ENCODE measurements at places on chromosomes 11 and 22.

DNA sequence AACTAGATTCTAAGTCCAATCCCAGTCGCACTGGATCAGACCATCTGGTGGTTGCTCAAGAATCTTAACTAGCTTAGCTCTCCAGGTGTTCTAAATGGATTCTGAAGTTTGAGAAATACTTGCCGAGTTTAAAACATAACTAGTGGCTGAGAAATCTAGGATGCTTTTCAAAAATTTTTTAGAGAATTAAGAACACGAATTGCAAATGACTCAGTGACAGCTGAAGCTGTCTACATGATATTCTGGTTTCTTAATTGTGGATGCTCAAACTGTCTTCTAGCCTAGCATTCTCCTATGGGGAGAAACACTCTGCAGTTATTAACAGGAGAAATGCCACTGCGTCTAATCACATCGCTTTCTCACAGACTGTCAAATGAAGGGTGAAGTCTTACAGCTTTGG is 20.2 kb upstream of the TP53AIP1 start:
- DNase-seq: no peak

- no peak for DNase-seq
These were observed 18.2 kb downstream of the EPS8L2 start for GRCh38 chr11:724049-724777.

DNA sequence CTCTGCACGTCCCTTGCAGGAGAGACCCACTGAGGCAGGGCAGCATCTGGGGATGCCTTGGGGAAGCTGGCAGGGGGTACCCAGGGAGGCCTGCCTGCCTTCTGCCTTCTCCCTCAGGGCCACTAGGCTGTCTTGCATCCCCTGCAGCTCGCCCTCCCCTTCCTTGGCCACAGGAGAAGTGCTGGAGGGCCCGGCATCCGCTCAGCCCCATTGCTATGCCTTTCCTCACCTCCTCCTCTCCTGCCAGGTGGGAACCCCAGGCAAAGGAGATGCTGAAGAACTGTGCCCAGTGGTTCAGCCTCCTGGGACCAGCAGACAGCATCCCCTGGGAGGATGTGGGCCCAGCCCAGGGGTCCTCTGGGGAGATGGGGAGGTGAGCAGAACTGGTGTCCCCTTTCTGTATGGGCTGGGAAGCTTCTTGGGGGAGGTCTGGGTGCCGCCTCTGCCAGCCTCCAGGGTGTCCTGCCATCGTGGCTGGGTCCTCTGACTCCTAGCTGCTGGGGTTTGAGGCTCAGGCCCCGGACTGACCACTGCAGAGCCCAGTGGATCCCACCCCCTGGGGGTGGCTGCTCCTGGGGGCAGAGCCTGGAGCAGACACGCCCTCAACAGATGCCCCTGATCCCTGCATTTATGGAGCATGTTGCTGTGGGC is 20.6 kb downstream of the MRGPRG start:
- no peak for DNase-seq

GRCh38 chr22:43257549-43257948 is 70.6 kb upstream of the TTLL12 start:
- DNase-seq: no peak

DNA sequence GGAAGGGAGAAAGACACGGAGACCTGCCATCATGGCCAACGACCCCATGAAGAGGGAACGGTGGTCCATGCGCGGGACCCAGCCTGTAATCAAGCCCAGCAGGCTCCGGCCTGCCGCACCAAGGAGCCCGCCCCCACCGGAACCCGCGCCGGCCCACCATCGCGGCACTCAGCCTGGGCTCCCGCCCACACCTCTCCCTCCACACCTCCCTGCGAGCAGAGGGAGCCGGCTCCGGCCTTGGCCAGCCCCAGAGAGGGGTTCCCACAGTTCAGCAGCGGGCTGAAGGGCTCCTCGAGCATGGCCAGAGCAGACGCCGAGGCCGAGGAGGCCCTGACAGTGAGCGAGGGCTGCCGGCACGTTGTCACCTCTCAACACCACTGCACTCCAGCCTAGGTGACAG is 1302.8 kb upstream of the CNTN5 start:
- no peak for DNase-seq

DNA sequence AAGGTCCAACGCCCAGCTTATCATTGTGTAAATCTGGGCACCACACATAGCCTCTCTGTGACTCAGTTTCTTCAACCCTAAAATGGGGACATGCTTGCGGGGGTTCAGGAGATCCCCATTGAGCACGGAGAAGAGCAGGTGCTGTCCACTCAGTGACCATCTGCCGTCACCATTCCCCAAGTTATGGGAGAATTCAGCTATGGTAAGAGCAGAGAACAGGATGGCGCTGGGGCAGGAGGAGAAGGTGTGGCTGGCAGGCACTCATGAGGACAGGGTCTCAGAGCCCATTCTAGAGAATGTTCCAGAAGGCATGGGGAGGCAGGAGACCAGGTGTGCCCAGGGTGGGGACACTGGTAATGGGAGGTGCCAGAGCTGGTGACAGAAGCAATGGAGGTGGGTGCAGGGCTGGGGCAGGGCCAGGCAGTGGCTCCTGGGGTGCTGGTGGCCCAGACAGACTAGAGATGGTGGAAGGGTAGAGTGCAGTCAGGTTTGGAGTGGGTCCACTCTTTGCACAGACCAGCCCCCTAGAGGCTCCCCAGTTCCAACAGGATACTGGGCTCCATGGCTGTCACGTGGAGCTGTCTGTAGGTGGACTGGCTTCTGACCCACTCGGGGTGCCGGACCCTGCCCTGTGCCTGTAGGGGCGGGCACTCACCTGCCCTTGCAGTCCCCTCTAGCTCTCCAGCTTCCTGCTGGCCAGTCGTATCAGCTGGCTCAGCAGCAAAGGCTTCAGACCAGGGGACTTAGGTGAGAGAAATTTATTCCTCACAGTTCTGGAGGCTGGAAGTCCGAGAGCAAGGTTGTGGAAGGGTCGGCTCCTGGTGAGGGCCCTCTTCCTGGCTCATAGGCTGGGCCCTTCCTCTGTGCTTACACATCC is 84.7 kb downstream of the CDKN1C start:
- no peak for DNase-seq

GRCh38 chr11:12787847-12788246 is 113.6 kb downstream of the TEAD1 start:
- no peak for DNase-seq

DNA sequence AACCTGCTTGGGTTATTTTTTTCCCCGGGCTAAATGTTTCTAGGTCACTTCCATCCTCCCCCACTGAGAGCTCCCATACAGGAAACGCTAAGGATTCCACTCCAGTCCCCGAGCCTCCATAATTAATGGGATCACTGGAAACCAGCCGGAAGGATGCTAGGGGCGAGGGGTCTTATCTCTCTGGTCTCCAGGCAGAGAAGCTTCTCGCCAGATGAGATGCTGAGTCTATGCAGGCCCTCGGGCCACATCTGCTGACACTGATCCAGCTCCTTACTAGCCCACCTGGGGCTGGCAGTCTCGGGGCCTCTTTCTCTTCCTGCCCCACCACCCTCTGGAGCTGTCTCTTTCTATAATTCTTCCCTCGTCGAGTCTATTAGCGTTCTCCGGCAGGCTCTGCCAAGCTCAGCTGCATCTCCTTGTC is 125.9 kb upstream of the SYT13 start:
- peak; percentile 59 for DNase-seq

DNA sequence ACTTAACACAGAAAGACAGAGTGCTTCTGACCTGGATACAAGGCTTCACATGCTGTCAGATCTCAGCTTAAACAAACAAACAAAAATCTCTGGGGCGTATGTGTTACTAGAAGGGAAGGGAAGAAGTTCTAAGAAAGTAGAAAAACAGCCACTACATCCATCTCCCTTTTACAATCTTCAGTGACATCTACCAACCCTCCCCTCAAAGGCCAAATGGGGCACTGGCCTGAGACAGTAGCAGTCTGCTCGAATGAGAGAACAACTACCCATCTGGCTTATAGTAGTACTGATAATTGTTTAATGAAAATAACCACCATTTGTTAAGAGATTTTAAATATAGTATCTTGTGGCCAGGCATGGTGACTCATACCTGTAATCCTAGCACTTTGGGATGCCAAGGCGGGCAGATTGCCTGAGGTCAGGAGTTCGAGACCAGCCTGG is 29.4 kb downstream of the CCDC83 start:
- no peak for DNase-seq

- no peak for DNase-seq
These were observed 232.9 kb downstream of the DLG2 start for GRCh38 chr11:85394283-85394682.

DNA sequence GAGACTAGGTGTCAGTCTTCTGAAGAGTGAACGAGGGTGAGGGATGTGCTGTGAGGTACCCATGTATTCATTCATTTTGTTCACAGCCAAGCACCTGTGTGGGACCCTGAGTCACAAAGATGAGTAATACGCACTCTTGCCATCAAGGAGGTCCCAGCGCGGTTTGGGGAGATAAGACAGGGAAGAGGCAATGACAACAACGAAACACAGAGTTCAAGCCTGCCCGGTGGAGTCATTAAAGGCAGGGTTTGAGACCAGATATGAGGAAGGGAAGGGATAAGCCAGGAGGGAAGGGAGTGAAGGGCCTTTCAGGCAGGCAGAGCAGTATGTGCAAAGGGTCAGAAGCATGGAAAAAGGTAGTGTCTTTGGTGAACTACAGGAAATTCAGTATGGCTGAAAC is 4.6 kb downstream of the DCHS1 start:
- DNase-seq: no peak

- peak; percentile 91 for DNase-seq
These were observed 46.7 kb downstream of the IGLL1 start for GRCh38 chr22:23533328-23533762.

DNA sequence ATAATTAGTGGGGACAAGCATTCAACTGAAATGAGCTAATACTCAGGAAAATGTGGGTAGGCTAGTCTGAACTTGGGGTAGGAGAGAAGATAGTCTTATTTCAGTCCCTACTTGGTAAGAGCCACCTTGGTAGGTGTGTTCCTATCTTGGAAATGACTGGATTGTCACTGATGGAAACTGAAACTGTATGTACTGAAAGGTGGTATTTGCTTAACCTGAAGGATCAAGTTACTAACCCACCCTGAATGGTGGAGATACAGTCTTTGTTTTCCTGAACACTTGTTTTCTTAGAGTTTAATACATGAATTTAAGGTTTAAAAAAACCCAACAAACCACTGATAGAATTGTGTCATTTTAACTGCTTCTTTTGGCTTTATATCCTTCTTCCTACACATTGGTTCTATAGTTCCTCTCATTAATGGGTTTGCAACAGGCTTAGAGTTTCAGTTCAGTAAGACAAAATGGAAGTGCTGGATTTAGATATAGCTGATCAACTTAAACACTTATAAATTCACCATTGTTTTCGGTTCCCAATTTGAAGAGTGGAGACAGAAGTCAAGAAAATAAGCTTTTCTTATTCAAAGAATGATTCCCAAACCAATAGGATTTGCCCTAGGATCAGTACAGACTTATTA is 4.2 kb downstream of the FAR1 start:
- DNase-seq: no peak

GRCh38 chr11:77397631-77398030 is 76.3 kb downstream of the PAK1 start:
- DNase-seq: no peak

- peak; percentile 84 for DNase-seq
These were observed 52.0 kb upstream of the THY1 start for GRCh38 chr11:119474682-119475596.

DNA sequence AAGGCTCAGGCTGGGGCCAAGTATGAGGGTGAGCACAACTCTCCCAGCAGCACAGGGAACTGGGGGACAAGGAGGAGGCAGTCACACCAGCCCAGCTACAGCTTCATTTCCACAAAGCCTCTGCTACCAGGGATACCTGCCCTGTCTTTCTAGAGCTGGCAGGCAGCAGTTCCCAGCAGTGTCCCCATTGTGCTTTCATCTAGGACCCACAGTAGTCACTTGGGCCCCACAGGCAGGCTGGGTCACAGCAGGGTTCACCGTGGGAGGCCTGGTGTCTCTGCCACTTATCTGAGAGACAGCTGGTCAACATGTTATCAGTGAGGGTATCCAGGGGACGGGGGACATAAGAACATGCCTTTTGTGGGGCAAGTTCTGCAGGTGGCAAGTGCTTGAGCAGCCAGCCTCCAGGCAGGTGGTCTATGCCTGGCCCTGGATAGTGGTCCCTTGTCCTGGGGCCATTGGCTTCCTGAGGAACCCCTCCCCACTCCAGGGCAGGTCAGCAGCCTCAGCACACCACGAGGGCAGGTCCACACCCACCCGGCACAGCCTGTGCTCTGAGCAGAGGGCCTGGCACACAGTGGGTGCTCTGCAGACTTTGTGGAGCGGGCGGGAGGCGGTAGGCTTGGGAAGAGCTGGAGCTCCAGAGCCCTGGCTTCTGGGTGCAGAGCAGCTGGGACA is 29.9 kb downstream of the GNAZ start:
- no peak for DNase-seq

DNA sequence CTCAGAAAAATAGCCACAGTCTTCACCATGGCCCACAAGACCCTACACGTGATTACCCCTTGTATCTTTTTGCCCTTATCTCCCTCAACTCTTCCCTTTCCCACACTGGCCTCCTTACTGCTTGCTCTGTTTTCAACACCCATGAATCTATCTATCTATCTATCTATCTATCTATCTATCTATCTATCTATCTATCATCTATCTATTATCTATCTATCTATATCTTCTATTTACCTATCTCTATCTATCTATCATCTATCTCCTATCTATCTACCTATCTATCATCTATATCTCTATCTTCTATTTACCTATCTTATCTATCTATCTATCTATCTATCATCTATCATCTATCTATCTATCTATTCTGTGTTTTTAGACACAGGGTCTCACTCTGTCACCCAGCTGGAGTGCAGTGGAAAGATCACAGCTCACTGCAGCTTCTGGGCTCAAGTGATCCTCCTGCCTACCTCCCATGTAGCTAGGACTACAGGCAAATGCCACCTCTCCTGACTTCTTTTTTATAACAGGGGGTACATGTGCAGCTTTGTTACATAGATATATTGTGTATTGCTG is 54.2 kb downstream of the CNTF start:
- no peak for DNase-seq

DNA sequence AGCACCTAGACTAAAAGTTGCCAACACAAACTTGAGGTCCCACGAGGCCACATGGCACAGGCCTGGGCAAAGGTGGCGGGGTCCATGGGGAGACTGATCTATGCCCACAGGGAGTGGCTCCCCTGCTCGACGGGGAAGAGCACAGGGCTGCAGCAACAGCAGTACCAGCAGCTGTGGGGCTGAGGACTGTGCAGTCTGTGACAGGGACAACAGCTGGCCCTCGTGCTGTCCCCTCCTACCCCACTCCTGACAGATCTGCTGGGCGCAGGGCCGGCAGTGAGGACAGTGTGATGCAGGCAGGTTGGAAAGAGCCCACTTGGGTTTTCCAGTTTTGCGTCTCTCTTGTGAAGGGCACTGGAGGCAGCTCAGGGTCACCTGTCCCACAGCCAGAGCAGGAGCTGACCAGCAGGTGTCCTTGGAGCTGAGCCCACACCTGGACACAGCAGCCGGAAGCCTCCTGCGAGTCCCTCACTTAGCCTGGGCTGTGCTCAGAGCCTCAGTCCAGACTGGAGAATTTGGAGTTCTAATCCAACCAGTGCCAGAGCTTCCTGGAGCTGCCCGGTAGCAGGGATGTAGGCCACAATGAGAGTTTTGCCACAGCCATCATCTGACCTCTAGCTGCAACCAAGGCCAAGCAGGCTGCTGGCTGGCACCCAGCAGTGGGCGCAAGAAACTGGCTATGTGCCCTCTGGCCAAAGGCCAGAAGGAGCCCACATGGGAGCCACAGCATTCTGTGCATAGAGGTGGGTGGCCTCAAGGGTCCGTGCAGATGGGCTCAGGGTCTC is 3.6 kb upstream of the GAS2L1 start:
- no peak for DNase-seq
